ENCODE measurements at places on chromosomes 13 and 19. TPM values are rescaled to one million over a fixed set of nuclear protein-coding genes. Genes with fewer than 3 reads are reported as not detected.

GRCh38 chr13:95642028-95642621 is 2.4 kb downstream of the DZIP1 start:
- DNase-seq, result no peak

- DNase-seq, result no peak
Measured at GRCh38 chr13:110449219-110450015, 112.1 kb downstream of the RAB20 start.

DNA sequence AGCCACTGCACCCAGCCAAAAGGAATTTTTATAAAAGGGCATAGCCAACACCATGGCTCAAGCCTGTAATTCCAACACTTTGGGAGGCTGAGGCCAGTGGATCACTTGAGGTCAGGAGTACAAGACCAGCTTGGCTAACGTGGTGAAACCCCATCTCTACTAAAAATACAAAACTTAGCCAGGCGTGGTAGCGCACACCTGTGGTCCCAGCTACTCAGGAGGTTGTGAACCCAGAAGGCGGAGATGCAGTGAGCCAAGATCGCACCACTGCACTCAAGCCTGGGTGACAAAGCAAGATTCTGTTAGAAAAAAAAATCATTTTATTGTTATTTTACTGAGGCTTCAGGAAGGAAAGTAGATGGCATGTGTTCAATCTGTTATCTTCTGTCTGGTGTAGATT is 31.3 kb upstream of the FOXO1 start:
- no peak for DNase-seq

Gene TARM1
- not detected for total RNA-seq

Gene ATP8A2
- 0.74 TPM for total RNA-seq

GRCh38 chr19:13033819-13034611 is 38.7 kb downstream of the NFIX start:
- peak; percentile 70 for DNase-seq

DNA sequence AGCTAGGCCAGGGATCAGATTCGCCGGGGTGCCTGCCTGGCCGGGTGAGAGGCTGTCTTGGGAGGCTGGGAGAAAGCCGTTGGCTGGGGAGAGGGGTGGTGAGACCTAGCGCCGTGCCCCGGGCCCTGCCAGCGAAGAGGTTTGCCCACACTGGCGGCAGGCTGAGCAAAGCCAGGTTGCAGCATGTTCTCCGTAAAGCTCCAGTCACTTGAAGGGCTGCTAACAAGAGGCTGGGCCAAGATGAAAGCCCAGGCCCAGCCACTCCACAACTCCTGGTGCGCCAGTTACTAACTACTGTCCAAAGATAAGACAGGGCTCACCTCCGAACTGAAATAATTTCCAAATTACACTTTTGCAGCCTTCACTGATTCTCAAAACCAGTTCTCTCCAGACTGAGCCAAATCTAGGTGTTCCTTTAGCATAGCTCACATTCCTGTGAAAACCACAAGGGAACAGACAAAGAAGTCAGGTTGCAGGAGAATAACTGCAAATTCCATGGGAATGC is 16.3 kb downstream of the ELAVL1 start:
- no peak for DNase-seq

Gene ZNF567
- 11.2 TPM for total RNA-seq

Gene LAIR1
- total RNA-seq, result 3.5 TPM

DNA sequence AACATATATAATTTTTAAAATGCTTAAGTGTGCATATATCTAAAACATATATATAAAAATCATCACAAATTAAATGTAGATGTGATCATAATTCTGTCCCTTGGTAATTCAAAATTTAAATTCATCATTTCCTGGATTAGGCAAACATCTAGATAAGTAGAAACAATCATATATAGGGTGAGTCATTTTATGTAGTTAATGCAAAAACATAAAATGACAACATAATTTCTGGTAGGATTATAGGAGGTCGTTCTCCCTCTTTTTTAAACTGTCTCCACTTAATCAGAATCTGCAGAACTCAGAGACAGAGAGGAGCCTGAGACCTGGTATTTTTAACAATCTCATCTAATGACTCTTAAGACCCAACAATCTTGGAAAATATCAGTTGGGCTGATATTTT is 333.4 kb downstream of the KCTD12 start:
- no peak for DNase-seq

Gene IFNL1
- 1.7 TPM for total RNA-seq

- no peak for DNase-seq
Measured at GRCh38 chr13:78600280-78600883, 3.0 kb downstream of the POU4F1 start.

- no peak for DNase-seq
Measured at GRCh38 chr13:24038841-24039330, 121.6 kb upstream of the SPATA13 start.

Gene ZNF235
- 6.2 TPM for total RNA-seq

Gene CIRBP
- 400 TPM for total RNA-seq

GRCh38 chr13:58712191-58712590 is 1080.6 kb downstream of the PCDH17 start:
- no peak for DNase-seq

DNA sequence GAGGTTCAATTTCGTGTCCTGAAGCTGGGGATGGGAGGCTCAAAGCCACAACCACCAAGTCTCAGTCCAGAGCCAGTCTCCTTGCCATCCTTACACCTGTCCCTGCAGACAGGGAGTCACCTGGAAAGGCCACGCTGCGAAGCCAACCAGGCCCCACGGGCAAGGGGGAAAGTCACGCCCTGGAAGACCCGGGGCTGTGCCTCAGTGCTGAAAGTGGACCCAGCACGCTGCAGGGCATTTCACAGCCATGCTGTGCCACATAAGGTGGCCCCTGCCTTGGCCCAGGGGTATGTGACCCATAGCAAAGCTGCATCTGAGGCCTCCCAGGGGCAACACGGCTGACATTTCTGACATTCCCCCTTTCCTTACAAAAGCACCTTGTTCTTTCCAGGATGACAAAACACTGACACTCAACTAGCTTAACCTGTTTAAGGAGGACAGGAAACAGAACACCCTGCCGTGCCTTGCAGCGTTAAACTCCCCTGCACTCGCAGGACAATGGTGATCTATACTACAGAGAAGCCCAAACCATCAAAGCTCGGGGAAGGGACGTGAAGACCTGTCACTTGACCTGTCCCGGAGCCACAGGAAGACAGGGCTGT is 14.8 kb downstream of the CHERP start:
- DNase-seq, result no peak

- no peak for DNase-seq
Measured at GRCh38 chr19:39299404-39299803, 3.2 kb downstream of the IFNL1 start.

DNA sequence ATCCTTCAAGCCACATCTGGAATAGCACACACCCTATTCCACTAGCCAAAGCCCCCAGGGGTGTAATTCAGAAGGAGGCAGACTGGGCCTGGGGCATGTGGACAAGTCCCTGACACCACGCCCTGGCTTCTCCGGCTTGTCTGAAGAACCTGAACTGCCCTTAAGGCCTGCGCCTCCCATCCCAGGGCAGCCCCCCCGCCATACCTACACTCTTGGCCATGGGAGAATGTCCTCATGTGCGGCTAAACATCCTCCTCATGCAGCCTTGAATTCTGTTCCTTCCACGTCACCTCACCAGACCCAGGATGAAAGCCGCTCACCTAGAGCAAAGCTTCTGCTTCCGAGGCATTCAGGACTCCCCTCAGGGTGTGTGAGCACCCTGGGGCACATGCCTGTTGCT is 24.3 kb upstream of the POU2F2 start:
- no peak for DNase-seq

DNA sequence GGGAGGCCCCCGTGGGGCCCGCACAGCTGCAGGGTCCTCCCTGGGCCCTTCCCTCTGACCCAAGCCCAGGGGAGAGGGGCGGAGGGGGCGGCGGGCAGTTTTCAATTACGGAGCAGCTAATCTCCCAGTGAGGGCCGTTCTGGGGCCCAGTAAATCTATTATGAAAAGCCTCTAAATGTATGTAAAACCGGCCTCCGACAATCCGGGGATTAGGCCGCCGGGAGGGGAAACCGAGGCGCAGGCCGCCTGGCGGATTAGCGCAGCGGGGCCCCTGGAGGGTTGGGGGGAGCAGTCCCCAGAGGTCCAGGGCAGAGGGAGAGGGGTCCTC is 25.1 kb downstream of the EFNA2 start:
- DNase-seq, result no peak

DNA sequence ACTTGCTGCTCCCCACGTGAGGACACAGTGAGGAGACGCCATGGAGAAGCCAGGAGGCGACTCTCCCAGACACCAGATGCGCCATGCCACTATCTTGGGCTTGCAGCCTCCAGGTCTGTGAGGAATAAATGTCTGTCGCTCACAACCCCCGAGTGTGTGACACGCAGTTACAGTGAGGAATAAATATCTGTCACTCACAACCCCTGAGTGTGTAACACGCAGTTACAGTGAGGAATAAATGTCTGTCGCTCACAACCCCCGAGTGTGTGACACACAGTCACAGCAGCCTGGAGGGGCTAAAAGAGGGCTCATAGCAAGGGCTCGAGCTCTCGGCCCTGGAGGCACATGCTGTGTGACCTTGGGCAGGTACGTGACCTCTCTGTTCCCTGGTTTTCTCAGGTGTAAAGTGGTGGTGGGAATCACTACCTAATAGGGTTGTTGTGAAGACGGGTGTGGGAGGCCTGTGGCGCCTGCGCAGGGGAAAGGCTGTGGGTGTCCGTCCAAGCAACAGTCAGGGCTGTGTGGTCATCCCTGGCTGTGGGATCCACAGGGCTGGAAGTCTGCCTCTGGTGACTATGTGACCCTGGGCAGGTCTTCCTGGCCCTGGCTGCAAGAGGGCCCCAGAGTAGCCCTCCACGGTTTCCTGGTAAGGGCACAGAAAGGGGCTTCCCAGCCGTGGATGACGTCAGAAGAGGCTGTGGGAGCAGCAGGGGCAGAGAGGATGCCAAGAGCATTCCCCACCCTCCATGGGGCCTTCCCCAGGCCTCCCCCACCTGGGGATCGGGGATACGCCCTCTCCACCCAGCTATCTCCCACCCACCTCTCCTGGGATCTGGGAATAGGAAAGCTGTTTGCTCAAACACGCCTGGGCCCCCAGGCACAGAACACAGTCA is 77.7 kb downstream of the C1QTNF9 start:
- DNase-seq, result no peak

Gene ETV2
- total RNA-seq, result 2.5 TPM

Gene PRRG2
- total RNA-seq, result 1.1 TPM

DNA sequence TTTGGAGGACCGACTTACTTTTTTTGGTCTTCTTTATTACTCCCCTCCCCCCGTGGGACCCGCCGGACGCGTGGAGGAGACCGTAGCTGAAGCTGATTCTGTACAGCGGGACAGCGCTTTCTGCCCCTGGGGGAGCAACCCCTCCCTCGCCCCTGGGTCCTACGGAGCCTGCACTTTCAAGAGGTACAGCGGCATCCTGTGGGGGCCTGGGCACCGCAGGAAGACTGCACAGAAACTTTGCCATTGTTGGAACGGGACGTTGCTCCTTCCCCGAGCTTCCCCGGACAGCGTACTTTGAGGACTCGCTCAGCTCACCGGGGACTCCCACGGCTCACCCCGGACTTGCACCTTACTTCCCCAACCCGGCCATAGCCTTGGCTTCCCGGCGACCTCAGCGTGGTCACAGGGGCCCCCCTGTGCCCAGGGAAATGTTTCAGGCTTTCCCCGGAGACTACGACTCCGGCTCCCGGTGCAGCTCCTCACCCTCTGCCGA is 409 bp downstream of the FOSB start:
- DNase-seq, result peak; percentile 42

Gene SSC5D
- total RNA-seq, result 1.2 TPM

- no peak for DNase-seq
Measured at GRCh38 chr13:60260440-60260839, 96.7 kb upstream of the DIAPH3 start.

DNA sequence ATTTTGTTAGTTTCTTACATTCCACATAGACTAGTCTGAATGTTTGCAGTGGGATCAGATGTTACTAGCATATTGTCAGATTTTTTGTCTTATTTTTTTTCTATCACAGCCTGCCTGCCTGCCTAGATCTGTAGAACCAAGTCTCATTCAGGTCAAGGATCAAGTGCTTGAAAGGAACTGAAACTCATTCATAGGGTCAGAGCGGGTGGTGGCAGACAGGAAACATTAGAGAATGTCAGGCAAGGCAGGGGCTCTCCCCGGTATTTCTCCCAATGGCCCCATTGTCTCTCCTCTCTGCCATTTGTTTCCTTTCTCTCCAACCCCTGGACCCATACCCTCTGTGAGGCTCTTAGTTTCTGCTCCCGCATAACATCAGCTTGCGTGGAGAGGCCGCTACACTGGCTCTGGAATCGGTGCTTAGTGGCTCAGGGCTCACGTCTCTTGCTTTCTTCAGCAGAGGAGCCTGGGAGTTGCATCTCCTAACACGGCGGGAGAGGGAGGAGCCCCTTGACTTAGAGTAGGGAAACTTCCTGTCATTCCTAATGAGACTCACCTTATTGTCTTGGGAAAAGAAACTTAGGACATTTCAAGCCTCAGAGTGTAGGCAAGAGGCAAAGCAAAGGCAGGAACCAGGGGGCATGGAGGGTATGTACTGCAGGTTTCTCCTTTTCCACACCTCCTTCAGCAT is 35.6 kb upstream of the SPATA13 start:
- no peak for DNase-seq

DNA sequence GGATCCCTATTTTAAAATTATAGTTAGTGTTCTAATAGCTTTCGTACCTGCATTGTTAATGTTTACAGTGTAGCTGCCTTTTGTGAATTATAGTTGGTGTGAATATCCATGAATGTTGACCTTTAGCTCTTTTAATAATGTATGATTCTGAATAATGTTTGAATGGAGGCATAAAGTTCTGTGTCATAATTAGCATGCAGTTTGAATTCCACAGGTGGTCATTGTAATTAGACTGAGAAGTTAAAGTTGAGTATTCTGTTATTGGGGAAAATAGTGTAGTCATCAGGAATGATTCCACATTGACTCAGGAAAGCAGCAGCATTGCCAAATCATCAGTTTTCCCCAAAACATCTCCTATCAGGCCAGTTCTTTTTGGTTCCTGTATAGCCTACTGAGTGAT is 12.1 kb downstream of the GPR18 start:
- no peak for DNase-seq

- DNase-seq, result no peak
Measured at GRCh38 chr19:30144802-30145201, 202.8 kb downstream of the URI1 start.

Gene NLRP11
- not detected for total RNA-seq

Gene OR4F17
- not detected for total RNA-seq

Gene ZNF506
- 68.9 TPM for total RNA-seq

DNA sequence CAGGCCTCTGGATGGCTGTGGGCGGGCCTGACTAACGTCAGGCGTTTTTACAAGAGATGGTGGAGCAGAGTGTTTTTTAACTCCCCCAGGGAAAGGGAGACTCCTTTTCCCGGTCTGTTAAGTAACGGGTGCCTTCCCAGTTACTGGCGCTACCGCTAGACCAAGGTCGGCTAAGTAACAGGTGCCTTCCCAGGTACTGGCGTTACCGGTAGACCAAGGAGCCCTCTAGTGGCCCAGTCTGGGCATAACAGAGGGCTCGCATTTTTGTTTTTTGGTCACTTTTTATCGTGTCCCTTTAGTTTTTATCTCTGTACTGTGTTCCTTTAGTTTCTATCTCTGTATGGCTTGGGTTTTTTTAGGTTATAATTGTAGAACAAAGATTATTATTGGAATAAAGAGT is 10.0 kb downstream of the ZNF383 start:
- peak; percentile 42 for DNase-seq

Measured in activated T-cell treated with anti-CD3 and anti-CD28 coated beads, Interleukin-2, amount 50 U/mL, for 72 hours (primary cell).